ENCODE measurements at places on chromosomes 13 and 19. TPM values are rescaled to one million over a fixed set of nuclear protein-coding genes. Genes with fewer than 3 reads are reported as not detected.

MAP1S gene
- total RNA-seq = 87.1 TPM

- no peak for DNase-seq
- H3K27ac ChIP-seq = no peak overlapping the region
- peaks cover 5% of the 10 kb centered on the region for H3K4me1 ChIP-seq
- H3K36me3 ChIP-seq = peaks cover 12% of the 10 kb centered on the region
- H3K27me3 ChIP-seq = no peaks in the 10 kb centered on the region
These were observed 5.0 kb upstream of the FDX2 start for GRCh38 chr19:10320602-10321416.

DNA sequence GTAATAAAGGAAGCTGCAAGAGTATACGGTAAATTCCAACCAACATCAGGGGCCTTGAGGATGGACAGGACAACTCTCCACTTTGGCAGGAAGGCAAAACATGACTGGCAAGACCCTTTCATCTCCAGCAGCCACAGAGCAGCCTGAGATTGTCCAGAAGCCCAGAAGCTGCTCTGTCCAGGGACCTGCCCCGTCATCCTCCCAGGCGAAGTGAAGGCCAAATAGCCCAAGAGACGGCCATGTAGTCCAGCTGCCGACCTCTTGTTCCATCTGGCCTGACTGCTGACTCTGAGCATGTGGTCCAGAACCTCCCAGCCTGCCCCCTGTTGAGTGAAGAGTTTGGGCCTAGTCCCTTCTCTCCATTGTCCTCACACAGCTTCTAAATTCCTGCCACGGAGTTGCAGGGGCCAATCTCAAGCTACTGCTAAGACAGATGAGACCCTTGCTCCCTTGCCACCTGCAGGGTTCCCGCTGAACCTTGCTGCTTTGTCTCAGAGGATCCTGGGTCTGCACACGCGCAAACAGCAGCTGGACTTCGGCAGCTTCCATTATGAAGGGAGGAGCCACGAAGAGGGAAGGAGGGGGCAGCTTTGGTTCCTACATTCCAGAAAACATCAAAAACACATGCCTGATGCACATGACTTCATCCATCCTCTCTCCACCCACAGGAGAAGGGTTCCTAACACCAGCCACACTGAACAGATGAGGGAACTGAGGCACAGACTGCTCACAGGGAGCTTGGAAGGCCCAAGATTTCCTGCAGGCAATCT lies 196.9 kb downstream of the KATNAL1 start:
- H3K27me3 ChIP-seq = peaks cover 2% of the 10 kb centered on the region
- H3K4me3 ChIP-seq = no peak overlapping the region
- DNase-seq = no peak
- no peaks in the 10 kb centered on the region for H3K36me3 ChIP-seq

- no peak overlapping the region for H3K27ac ChIP-seq
- H3K27me3 ChIP-seq = no peaks in the 10 kb centered on the region
- no peak overlapping the region for H3K4me3 ChIP-seq
These were observed 24.4 kb downstream of the SLC25A15 start for GRCh38 chr13:40813667-40814454.

DNA sequence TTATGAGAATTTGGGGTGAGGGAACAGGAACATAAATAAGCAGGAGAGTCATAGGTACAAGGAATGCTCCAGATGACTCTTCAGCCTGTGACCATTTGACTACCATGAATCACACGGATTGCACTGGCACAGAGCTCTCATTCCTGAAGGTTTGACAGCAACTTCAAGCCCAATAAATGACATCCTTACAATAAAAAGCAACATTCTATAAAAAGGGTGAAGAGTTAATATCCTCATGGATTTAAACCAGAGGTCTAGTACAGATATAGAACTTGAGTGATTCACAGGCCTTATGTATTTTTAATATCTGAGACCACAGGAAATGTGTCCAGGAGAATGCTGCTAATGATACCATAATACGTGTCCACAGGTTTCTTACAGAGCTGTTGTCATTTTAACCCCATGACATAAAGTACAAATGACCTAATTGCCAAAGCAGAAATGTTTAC lies 158.1 kb downstream of the IRS2 start:
- H3K27ac ChIP-seq = no peak overlapping the region
- H3K27me3 ChIP-seq = peaks cover 4% of the 10 kb centered on the region
- H3K36me3 ChIP-seq = no peaks in the 10 kb centered on the region

All from type B pancreatic cell (in vitro differentiated cells).